Stimulated activated CD4-positive, alpha-beta T cell treated with anti-CD3 and anti-CD28 coated beads, Interleukin-1b, Interleukin-23, amount 100 ng/mL, for 24 hours (primary cell): ENCODE measurements at places on chromosomes 4 and X.

DNA sequence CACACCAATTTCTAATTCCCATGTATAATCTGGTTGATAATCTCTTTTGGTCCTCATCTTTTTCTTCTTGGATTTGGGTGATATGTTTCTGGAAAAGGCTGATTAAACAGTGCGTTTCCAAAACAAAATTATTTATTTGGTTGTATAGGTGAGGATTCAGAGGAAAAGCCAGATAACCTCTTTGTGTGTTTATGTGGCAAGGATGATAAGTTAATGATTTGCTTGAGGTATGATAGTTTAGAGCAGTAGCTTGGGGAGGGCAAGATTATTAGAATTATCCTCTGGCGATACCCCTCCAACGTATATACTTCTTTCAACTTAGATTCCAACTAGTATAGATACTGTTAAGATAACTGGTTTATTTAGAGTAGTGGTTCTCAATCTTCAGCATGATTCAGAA lies 53.3 kb downstream of the SLC4A4 start:
- DNase-seq = no peak

DNA sequence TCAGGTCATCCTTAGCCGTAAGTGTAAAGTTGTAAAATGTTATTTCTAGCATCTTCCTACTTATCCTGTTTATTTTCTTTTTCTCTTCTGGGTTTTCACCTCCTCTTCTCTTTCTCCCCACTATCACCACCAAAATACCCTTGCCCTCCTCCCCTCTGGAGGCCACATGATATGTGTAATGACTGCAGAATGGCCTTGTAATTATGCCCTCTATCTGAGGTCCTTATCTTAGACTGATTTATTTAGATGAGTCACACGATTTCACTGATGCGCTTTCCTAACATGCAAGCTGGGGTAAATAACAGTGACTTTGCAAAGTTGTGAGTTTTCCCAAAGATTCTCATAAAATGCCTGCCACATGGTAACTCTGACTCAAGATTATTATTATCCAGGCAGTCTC lies 231.8 kb upstream of the GPRIN3 start:
- no peak for DNase-seq

DNA sequence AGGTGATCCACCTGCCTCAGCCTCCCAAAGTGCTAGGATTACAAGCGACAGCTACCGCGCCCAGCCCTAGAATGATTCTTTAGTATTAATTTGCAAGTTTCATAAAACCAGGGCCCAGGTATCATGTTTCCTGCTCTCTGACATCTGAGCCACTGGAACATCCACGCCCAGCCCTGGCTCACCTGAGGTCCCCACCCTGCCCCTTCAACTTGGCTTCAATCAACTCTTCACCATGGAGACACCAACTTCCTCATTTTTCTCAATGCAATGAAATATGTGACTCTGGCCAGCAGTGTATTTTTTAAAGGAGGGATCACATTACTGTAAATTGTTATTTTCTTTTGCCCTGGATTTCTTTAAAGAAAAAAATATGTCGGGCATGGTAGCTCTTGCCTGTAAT lies 3.9 kb downstream of the PRSS12 start:
- no peak for DNase-seq

GRCh38 chr4:51963841-51964517 lies 56.2 kb downstream of the LRRC66 start:
- no peak for DNase-seq

DNA sequence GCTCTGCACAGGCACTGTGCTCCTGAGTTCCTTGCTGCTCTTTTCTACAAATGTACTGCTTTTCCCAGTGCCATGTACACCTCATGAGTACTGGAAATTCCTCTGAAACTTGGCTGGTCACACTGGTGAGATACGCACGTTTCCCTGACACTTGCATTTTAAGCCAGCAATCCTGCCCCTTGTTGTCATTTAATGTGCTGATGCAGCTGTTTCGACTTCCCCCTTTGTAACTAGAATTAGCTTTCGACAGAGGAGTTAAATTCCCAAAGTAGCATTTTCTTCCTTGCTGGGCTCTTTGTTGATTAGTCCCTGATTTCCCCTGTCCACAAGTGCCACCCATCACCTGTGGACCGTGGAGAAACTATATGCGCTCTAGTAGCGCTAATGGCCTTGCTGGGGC lies 77.5 kb downstream of the IQCM start:
- DNase-seq = no peak

GRCh38 chrX:67568769-67569168 lies 24.9 kb downstream of the AR start:
- no peak for DNase-seq

- DNase-seq = no peak
These were observed 2044.5 kb upstream of the AGA start for GRCh38 chr4:179486570-179487335.

- no peak for DNase-seq
These were observed 67.9 kb upstream of the SLC4A4 start for GRCh38 chr4:71270901-71271300.

DNA sequence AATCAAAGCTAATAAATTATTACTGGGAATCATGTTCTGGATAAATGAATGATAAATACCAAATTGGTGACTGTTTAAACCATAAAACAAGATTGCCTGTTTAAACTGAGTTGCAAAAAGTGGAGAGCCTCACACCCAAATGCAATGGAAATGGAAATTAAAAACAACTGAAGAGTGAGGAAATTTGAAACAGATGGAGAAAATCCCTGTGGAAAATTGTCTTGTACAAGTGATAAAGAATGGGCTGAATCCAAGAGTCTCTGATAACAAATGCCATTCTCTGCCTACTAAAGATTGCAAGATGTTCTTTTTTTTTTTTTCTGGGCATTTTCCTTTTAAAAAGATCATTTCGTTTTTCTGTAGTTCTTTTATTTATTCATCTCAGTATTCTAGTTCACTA lies 426.3 kb downstream of the NLGN4X start:
- DNase-seq = no peak

DNA sequence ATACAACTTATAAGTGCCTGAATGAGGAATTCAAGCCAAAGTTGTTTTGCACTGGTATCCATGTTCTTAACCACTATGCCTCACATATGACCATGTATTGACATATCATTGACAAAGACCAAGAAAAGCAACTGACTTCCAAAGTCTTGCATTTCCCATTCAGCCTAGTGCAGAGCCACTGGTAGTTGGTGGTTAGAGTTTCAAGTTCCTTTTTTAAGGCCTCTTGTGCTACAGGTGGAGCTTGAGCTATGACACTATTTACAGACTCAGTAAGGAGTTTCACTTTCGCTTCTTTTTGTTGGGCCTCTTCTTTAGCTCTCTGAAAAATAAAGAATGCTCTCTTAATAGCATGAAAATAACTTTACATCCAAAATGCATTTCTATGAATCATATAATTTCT lies 763.0 kb downstream of the DMD start:
- DNase-seq = no peak

GRCh38 chr4:135098061-135098460 lies 896.5 kb upstream of the PABPC4L start:
- DNase-seq = no peak

DNA sequence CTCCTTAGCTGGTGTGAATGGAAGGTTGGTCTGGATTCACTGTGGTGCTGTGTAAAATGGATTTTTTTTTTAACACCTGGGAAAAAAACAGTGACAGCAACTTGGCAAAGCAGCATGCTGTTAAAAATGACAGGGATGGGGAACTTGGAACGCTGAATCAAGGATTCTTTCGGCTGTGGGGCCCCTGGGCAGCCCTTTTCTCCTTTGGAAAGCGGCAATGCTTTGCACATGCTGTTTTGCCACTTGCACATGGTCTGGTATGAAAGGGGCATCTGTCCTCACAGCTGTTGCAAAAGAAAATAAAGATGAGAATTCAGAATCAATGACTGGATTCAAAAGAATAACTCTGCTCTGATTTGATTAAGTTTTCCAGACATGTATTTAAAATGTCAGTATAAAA lies 10.7 kb upstream of the PIGA start:
- no peak for DNase-seq

DNA sequence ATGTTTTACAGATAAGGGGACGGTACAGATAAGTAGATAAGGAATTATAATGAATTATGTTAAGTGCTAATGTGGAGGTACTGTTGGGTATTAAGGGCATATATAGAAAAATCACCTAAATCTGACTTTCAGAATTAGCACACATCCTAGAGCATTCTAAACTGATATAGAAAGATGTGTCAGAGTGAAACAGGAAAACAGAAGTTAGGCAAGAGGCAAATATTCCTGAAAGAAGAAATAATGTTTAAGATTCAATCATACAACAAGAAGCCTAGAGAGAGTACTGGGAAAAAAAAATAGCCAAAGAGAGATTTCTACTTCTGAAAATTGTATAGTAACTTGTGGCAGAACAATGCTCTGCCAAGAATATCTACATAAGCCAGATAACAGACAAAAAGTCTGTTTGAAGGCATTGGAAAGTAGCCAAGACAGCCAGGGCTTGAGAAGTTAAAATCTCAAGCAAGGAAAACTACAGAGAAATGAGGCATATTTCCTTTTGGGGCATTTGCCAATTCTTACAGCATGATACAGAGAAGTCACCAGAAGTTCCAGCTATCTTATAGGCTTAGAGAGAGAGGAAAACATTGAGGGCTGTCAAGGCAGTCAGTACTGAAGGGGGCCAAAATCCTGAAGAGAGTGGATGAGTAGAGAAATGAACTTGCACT lies 646.0 kb downstream of the RPA4 start:
- DNase-seq = no peak

GRCh38 chr4:164252286-164252685 lies 501.6 kb upstream of the SMIM31 start:
- no peak for DNase-seq

DNA sequence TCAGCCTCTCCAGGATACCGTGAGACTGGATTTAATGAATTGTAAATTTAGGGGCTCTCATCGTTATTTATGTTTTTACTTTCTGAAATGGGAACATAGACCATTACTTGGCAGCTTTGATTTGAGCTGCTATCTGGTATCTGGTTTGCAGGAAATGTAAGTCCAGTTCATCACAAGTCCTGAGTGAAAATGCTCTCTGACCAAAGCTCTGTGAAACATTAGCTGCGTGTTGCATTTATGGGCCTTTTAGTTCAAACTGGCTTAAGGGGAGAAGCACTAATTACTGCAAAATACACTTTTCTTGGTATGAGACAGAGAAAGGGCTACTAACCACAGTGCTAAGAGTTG lies 420 bp downstream of the CC2D2A start:
- no peak for DNase-seq

GRCh38 chrX:17474892-17475291 lies 99.9 kb downstream of the NHS start:
- no peak for DNase-seq

GRCh38 chrX:131270080-131270479 lies 19.0 kb downstream of the IGSF1 start:
- no peak for DNase-seq

DNA sequence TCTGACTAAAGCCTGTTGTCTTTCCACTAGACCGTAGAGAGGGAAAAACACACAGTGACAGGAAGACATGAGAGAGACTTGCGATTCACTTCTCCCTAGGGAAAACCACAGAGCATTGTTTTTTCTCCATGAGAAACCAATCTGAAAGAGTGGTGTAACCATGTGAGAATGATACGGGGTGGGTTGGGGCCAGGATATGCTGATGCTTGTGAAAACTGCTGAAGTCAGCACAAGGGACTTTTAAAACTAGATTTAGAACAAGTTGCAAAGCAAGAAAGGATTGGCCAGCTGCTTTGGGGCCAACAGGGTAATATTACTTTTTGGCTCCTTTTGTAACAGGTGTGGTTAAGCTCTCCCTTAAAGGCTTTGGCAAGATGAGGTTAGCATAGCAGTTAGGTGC lies 66.1 kb downstream of the NHSL2 start:
- no peak for DNase-seq

DNA sequence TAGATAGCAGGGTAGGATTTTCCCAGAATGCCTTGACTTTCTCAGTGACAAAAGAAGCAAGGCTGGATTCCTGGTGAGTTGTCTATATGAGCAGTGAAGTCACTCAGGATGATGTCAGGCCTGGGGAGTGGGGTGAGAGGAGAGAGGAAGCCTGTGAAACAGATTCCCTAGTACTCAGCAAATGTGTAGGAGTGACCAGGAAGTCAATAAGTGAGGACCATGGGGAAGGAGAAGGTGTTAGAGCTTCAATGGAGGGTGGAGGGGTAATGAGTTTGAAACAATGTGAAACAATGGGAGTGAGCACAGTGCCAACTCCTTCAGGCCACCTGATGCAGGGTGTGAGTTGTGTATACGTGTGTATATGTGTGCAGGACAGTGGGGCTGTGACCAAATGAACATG lies 2.4 kb upstream of the SLC9A6 start:
- no peak for DNase-seq

DNA sequence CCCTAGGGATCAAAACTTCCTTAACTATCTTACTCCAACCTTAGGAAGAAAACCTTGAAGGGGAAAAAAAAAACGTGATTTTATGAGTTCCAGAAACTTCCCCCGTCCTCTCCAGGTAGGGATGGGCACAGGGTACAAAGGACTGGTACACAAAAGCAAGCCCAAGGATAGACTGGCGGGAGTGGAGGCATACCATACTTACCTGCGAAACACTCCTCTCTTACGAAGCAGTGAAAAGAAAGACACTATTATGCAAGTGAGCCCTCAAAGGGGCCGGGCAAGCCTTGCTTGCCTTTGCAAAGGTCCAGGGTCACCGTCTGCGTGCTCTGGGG lies 651 bp downstream of the TSPAN6 start:
- no peak for DNase-seq

- no peak for DNase-seq
These were observed 1333.9 kb upstream of the TENM3 start for GRCh38 chr4:180909279-180909678.

- DNase-seq = no peak
These were observed 60.7 kb upstream of the RAPGEF2 start for GRCh38 chr4:159042097-159042605.

GRCh38 chr4:114286262-114286810 lies 306.9 kb upstream of the ARSJ start:
- DNase-seq = no peak

DNA sequence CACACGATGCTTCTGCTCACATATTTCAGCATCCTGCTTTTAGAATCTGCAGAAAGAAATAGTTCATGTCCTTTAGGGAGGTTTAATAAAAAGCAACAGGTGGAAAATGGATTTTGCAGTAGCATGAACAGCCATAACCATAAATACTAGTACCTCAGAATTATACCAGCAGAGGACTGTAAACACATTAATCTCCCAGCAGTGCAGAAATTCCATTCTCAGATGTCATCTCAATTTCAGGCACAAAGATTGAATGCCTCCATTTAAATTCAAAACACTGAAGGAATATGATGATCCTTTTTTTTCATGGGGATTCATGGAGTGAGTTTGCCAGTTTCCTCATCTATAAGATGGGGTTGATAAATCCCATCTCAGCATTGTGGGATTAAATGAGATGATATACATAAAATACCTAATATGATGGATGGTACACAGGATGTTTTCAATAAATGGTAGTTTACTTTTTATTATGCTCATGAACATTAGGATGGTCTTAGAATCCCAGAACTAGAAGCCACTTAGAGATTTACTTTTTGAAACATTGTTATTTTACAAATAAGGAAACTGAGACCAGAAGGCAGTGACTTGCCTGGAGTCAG lies 566 bp upstream of the LIMCH1 start:
- DNase-seq = no peak
